ENCODE measurements at places on chromosomes 6 and 20.

- DNase-seq: no peak
Measured at GRCh38 chr20:18223409-18223808, 64.9 kb upstream of the ZNF133 start.

DNA sequence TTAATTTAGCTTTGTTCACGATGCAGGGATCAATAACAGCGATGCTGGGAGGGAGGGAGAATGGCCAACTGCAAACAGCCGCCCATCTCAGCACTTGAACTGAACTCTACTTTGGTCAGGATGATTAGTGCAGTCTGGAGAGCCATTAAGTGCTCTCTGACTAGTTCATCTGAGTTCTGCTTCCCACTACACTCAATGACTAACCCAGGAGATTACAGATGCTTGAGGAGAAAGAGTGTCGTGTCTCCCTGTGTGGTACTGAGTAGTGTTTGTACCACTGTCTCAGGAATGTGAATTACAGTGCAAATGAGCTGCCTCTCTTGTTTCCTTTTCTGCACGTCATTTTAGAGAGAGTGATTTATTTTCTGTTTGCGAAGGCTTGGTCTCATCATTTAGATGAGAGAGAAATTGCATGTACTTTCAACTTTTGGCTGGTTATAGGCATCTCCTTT, 23.5 kb downstream of the CARMIL1 start:
- DNase-seq: no peak

DNA sequence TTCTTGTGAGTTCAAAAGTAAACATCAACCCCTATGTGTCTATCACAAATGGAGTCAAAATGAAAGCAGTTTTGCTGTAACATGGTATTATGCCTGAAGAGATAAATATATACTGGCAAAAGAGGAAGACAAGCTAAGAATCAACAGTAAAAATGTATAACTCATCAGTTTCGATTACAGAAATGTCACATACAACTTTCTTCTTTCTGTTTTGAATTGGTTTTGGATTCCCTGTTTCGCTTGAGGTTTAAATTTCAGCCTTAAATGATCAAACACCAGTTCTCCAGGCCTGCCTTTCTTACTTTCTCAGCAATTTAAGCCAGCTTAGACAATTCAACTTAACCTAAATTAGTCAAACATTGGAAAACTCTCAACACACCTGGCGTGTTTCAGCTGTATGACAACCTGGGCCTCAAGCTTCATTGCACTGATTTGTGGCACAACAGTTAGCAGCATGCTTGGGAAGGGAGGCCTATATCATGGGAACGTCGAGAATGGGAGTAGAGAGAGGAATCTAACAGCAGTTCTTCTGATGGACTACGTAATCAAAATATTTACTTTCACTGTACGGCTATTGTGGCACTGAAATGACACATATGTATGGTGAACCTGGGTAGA, 51.9 kb upstream of the MARCKS start:
- DNase-seq: no peak

- no peak for DNase-seq
Measured at GRCh38 chr20:50323209-50323608, 132.6 kb downstream of the CEBPB start.

DNA sequence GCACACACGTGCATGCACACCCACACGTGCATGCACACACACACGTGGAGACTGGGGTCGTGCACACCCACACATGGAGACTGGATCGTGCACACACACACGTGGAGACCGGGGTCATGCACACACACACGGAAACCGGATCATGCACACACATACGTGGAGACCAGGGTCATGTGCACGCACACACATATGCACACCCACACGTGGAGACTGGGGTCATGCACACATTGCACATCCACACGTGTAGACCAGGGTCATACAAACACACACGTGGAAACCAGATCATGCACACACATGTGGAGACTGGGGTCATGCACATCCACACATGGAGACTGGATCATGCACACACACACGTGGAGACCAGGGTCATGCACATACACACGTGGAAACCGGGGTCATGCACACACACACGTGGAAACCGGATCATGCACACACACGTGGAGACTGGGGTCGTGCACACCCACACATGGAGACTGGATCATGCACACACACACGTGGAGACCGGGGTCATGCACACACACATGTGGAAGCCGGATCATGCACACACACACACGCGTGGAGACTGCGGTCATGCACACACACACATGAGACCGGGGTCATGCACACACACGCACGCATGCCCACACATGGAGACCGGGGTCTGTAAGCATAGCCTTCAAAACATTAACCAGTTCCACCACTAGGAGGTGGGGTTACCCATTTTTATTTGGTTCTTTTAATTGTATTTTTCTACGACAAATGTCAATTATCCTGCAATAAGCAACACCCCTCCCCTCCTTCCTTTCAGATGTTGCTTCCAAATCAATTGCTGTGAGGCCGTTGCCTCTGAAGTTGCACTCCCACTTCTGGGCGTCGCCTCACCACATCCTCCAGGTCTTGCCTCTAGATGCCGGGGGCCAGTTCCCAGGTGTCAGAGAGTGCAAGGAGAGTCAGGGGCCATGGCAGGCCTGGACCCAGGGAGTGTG, 95.8 kb downstream of the TMEM242 start:
- no peak for DNase-seq

- DNase-seq: no peak
Measured at GRCh38 chr20:4951299-4951698, 50.0 kb downstream of the SLC23A2 start.

DNA sequence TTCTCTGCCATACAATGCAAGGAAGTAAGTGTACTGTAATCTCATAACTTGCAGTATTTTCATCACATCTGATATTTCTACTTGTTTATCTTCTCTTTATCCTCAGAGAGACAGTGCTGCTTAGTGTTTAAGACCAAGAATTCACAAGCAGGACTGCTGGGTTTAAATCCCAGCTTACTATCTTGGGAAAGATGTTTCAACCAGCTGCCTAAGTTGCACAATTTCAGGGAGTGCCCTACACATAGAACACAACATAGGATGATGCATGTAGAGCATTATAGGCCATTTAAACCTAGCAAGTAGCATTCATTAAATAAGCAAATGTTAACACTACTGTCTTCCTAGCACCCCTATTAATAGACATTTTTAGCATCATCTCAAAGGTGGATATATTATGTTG, 205.2 kb upstream of the CEP162 start:
- DNase-seq: no peak

DNA sequence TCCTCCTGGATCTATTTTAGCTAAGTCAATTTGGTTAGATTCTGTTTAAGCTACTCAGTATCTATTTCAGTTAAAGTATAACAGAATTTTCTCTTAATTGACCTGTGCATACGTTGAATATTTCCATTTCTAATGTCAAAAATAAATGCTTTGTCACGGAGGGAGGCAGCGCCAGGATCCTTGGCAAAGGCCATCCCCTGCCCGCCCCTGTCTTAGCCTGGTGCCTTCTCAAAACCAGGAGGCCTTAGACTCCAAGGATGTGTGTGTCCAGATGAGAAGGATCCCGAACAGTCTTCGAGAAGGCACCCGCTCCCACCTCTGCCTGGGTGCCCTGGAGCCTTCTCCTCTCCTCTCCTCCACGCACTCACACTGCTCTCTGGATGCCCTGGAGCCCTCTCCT, 22.4 kb downstream of the TCFL5 start:
- no peak for DNase-seq

GRCh38 chr6:124956018-124956417, 6.2 kb upstream of the RNF217 start:
- DNase-seq: no peak

DNA sequence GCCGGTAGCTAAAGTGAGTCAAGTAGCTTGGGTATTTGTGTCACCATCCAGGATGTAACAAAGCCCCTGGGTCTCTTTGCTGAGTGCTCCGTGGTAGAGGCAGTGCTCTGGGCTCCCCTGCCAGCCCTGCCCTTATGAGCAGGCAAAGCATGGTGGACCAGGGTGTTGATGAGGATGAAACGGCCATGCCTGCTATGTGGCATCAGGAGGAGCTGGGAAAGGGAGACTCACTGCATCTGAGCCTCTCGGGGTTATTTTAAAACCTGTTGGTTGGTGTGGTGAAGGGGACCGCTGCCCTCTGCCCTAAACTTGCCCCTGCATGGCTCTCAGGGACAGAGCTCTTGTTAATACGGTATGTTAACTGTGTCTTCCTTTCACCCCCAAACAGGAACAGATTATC, 143.1 kb downstream of the DTNBP1 start:
- no peak for DNase-seq

DNA sequence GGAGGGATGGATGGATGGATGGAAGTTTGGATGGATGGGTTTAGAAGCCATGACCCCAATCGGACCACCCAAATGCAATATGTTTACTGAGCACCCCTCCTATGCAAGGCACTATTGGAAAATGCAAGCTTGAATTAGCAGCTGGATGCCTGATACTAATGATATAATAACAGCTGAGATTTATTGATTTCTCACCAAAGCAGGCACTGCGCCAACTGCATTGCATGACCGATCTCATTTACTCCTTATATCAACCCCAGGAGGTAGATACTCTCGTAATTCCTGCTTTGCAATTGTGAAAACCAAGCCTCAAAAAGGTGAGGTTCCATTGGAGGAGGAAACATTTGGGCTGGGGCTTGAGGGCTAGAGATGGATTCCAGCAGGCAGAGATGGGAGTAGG, 89.7 kb downstream of the KCNB1 start:
- DNase-seq: no peak

GRCh38 chr6:41692730-41693129, 42.7 kb downstream of the TFEB start:
- no peak for DNase-seq

DNA sequence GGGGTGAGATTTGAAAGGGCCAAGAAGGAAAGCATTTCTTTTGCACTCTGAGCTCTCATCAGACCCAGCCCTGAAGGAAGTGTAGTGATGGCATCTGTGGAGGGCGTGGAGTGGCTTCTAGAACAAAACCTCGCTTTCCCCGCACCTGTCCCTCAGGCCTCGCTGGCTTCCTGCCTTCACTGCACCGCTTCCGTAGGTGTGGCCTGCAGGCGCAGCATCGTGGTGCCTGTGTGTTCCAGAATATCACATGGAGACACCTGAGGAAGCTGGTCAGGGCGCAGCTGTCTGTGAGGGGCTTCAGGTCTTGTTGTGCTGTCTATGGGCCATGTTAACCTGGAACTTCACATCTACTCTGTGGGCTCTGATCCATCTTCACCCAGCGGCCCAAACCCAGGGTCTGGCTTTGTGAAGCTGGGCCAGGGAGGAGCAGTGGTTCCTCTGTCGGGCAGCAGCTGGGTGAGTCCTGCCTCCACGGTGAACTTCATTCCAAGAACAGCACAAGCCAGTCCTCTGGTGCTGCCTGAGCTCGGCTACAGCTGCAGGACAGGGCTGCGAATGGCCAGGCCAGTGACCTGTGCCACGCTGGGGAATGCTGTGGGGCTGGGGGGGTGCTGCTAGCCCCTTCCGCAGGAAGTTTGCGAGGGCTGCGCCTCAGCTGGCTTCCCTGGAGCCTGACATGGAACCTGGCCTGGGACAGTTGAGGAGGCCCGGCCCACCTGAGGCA, 40.9 kb downstream of the DSTN start:
- no peak for DNase-seq

- no peak for DNase-seq
Measured at GRCh38 chr6:138410972-138411880, 7.2 kb downstream of the HEBP2 start.

GRCh38 chr6:43436577-43437282, 9.4 kb downstream of the ABCC10 start:
- no peak for DNase-seq

GRCh38 chr6:3905945-3906845, 57.0 kb downstream of the FAM50B start:
- DNase-seq: no peak

DNA sequence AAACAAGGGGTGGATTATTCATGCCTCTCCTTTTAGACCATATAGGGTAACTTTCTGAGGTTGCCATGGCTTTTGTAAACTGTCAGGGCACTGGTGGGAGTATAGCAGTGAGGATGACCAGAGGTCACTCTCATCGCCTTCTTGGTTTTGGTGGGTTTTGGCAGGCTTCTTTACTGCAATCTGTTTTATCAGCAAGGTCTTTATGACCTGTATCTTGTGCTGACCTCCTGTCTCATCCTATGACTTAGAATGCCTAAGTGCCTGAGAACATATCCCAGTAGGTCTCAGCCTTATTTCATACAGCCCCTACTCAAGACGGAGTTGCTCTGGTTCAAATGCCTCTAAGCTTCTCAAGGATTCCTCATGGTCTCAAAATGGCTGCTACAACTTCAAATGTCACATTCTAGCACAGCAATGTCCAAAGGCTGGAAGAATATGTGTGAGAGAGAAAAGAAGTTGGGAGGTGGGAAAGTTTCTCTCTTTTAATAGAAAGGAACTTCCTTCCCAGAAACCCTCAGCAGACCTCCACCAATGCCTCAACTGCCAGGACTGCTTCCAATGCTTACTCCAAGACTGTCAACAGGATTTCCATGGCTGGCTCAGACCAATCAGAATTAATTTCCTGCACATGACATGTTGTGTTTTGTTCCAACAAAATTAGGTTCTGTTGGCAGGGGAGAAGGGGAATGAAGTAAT, 46.6 kb upstream of the SLC9A8 start:
- DNase-seq: no peak

GRCh38 chr6:44122801-44123200, 4.5 kb downstream of the MRPL14 start:
- DNase-seq: no peak

GRCh38 chr6:135852746-135853145, 1.2 kb downstream of the PDE7B start:
- no peak for DNase-seq

- DNase-seq: no peak
Measured at GRCh38 chr6:143822584-143823024, 20.5 kb upstream of the LTV1 start.

GRCh38 chr6:44837255-44837654, 449.7 kb downstream of the CDC5L start:
- DNase-seq: no peak

- DNase-seq: no peak
Measured at GRCh38 chr6:52910091-52910490, 593 bp upstream of the GSTA3 start.

DNA sequence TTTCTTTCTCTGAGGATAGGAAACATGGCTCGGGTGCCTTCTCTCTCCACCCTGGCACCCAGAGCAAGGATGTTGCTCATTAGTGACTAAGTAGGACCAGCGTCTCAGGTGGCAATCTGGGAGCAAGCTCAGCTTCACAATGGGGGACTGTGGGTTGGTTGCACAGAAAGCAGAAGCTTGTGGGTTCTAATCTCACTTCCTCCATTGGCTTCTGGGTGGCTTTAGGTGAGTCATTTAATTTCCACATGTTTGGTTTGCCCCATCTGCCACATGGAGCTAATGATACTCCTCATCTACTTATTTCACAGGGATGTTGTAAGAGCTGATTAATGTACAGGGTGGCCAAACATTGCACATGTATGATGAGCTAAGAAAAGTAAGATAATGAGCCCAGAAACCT, 54.8 kb upstream of the AKIRIN2 start:
- no peak for DNase-seq

Measured in right renal pelvis (tissue), 4 donors.